ENCODE measurements at places on chromosomes 3 and 15.

DNA sequence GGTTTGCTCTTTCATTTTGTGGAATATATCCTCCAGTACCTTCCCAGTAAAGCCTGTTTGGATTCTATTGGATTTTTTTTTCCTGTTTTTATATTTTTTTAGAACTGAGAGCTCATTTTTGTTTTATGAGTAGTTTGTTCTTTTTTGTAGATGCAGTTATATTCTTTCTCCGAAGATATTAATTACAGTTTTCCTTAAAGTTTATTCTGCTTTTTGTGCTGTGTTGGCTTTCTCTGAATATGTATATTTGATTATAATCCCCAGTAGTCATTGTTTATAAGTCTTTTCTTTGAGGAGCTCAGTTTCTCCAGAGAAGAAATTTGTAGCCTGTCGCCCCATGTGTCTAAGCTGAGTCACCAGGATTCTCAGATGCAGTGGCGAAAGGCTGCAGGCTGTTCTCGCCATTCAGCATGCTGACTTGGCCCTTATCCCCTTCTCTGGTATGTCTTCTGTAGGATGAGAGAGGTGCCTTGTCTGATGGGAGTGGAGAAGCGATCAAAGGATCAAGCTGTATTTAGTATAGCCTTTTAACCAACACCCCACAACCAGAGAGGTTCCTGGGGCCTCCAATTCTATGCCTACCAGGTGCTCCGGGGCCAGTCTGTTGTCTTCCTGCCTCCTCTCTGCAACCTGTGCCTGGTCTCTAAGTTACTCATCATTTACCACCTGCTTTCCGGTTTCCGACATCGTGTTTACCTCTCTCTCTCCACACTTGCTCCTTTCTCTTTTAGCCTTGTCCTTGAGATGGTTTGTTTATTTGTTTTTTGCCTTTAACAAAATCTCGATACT lies 31.7 kb upstream of the MFSD1 start:
- no peak for DNase-seq

GRCh38 chr3:188497021-188497420 lies 343.1 kb downstream of the LPP start:
- no peak for DNase-seq

DNA sequence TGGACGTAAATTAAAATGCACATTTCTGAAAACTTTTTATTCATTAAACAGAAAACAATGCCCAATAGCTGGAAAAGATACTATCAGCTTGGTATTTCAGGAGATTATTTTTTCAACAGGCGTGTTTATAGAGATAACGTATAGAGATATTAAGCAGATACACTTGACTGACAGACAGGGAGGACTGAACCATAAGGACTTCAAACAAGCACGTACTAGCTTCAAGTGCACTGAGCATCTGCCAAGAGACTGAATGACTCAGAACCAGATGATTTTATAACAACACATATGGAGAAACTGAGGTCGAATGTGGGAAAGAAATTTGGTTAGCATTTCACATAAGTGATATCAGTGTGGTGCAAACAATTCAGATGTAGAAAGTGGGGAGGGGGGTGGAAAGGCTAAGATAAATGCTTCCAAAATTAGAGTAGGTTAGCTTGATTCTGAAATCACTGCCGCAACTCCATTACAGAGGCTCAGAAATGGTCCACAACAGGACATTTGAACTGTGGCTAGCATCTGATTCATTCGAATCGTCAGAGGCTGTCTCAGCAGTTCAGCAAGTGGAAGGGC lies 103.5 kb downstream of the SEMA6D start:
- DNase-seq, result no peak

DNA sequence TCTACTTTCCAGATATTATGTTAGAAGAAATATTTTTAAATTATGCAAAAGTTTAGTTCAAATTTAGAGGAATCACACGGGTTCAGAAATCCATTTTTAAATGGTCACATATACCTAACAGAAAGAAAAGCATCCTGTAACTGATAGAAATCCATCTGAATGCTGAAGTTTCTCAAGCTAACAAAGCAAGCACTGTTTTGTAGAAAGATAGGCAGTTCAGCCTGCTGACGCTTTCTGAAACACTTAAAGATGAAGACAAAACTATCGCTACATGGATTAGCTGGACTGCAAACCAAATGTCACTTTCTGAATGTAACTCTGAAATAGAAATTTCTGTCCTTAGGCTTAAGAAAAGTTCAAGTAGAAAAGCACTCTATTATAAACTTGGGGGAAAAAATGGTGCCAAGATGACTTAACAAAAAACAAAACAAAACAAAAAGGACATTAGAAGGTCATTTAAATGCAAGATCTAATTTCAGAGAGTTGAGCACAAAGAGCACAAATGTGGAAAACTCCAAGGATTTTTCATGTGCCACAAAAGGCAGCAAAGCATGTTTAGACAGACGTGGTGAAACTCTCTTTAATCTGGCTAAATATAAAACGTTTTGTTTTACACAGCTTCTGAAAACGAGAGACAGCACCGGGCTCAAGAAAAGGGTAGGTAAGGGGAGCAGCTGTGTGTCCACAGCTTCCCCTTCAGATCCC lies 1.2 kb downstream of the PLOD2 start:
- DNase-seq, result no peak

DNA sequence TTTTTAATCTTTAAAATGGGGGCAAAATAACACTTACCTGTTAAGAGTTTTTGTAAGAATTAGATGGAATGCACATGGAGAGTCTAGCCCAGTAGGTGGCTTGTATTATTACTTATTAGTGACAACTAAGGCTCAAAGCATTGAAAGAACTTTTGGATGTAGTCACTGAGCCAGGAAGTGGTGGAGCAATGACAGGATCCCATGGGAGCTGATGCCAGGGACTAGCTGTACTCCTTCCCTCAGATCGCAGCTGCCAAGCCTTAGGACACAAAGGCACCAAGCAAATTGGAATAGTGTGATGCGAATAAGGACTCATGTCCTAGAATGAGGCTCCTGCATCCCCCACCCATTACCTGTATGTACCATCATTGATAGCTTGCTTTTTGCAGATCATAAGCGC lies 370.4 kb upstream of the RGMA start:
- no peak for DNase-seq

GRCh38 chr3:13262493-13263211 lies 157.5 kb downstream of the NUP210 start:
- DNase-seq, result no peak

DNA sequence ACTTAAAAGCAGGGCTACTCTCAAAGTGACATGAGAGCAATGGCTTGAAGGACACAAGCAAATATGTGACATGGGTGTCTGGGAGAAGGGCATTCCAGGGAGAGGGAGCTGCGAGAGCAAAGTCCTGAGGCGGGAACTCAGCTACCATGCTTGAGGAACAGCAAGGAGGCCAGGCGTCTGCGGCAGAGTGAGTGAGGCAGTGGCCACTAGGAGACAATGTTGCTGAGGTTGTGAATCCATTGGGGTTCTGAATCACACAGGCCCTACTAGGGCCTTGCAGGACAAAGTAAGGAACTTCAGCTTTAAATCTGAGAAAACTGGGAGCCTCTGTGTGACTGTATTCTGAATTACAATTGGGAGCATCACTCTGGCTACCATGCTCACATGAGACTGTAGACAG lies 94.1 kb upstream of the PRICKLE2 start:
- DNase-seq, result no peak

DNA sequence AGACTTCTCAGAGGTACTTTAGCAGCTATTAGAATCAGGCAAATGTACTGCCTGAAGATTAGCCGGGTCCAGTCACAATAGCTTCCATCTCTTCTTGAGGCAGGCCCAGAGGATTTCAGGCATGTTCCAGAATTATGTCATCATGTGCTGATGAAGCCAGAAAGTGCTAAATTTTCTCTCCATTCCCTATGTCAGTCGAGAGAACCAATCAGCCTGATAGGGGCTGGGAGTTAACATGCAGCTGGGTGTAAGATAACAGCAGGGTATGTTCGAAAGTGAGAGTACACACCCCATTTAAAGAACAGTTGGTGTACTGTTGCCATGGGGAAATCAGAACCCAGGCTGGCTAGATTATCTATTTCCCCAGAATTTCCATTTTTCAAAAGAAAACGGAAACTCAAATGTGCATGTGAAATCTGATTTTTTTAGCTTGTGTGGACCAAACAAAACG lies 48.7 kb downstream of the MYH15 start:
- DNase-seq, result no peak

DNA sequence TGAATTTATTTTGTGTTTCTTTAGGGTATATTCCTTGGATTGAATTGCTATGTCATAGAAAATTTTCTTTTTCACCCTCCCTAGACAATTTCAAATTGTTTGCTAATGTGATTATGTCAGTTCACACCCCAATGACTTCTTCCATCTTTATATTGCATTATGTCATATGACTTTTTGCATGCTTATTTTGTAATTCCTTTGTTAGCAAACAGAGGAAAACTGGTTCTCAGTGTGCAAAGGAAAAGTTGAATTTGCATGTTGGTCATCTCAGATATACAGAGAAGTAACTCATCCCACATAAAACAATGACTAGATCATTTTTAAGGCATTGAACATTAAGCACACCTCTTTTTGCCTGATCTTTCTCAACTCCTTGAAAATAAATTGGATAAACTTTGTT lies 3.3 kb upstream of the RNF13 start:
- DNase-seq, result no peak

- DNase-seq, result no peak
Observed at GRCh38 chr3:177886501-177886900, 649.7 kb upstream of the KCNMB2 start.

DNA sequence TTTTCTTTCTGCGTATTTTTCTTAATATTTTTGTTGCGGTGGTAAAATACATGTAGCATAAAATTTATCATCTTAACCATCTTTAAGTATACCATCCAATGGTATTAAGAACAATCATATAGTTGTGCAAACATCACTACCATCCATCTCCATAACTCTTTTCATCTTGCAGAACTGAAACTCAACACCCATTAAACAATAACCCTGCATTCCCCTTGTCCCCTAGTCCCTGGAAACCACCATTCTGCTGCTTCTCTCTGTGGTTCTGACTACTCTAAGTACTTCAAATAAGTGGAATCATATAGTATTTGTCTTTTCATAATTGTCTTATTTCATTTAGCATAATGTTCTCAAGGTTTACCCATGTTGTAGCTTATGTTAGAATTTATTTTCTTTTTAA lies 67.3 kb upstream of the EOMES start:
- no peak for DNase-seq

- no peak for DNase-seq
Observed at GRCh38 chr3:100556673-100557310, 52.6 kb upstream of the ADGRG7 start.

DNA sequence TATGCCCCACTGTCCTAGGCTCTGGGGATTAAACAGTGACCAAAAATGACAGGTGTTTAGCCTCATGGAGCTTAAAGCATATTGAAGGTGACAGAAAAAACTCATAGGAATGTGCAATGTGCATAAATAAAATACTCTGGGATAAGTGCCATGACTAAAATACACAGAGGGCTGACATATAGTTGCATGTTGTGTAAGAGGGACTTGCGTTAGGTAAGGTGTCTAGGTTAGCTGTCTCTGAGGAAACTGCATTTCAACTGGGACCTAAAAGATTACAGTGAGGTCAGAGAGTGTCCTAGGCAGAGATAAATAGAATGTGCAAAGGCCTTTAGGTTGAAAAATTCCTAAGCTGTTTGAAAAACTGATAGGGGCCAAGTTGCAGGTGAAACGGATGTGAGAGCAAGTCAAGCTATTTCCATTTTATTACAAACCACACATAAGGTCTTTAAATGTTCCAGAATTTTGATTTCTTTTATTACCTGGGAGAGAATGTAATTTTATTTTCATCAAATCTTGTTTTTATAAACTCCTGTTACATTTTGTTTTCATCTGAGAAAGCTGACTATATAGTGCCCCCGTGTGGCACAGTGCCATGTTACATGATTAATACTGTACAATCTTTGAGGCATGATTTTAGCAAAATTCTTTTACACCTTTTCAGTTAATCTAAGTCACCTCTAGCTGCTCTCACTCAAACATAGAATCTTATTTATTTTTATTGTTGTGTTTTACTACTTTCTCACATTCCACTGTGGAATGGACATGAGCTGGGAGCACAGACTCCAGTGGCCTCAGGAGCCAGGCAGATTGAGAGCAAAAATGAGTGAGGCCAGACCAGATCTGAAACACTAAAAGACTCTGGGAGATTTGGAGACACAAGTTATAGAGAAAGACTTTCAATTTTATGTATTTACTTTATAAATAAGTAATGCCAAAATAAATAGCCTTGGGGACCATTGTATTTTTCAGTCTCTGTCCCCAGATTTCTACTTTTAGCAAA lies 259.6 kb upstream of the ZNF717 start:
- no peak for DNase-seq

GRCh38 chr3:140568842-140569520 lies 108.9 kb upstream of the TRIM42 start:
- no peak for DNase-seq

- DNase-seq, result no peak
Observed at GRCh38 chr15:84648539-84648938, 5.5 kb downstream of the WDR73 start.

- no peak for DNase-seq
Observed at GRCh38 chr15:74340150-74340549, 27.3 kb downstream of the CYP11A1 start.

- DNase-seq, result no peak
Observed at GRCh38 chr3:138070006-138070405, 45.4 kb downstream of the DZIP1L start.

GRCh38 chr15:96330450-96331143 lies at the start of gene NR2F2:
NR2F2 (plus strand) TSS chr15:96330700; CDS start chr15:96332106, 1,406 bp downstream.
- no peak for DNase-seq

DNA sequence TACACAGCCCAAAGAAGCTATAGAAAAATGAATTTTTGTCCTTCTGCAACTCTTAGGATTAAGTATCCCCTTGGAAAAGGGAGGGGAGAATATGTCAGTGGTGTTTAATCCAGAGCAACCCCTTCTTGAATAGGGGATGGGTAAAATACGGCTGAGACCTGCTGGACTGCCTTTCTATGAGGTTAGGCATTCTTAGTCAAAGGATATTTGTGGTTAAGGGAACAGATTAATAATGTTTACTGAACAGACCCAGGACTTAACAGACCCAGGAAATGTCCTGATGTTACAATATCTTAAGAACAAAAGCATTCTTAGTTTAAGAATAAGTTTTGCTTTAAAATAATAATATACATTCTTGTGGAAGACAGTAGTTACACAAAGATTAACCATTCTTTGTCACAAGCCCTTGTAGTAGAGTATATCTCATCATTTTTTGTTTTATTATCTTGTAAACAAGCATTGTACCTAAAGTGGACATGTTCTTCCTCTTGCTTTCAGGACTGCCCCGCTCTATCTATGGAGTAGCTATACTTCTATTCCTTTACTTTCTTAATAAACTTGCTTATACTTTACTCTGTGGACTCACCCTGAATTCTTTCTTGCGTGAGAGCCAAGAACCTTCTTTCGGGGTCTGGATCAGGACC lies 43.8 kb upstream of the B3GALNT1 start:
- DNase-seq, result no peak

DNA sequence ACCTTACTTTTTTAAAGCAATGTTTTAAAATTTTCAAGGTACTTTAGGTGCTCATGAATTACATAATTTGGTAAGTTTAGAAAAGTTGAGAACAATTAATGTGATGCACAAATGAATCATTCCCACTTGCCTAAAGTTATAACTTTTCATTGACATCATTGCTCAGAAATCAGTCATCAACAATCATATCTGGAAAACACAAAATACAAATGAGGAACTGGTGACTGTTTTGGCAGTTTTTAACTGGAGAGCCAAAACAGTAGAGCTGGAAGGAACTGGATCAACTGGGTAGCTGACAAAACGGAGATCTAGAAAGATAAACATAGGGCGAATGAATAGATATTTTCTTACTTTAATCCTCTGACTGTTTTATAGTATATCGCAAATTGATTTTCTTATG lies 767.1 kb downstream of the IGSF11 start:
- no peak for DNase-seq

- DNase-seq, result no peak
Observed at GRCh38 chr3:104673981-104674380, 692.7 kb upstream of the ALCAM start.

Data from activated CD4-positive, alpha-beta T cell treated with anti-CD3 and anti-CD28 coated beads, Interleukin-2, amount 50 U/mL, for 4 hours (primary cell).